ENCODE measurements at places on chromosomes 1 and 21.

GRCh38 chr21:46605767-46606426 is 1.0 kb upstream of the S100B start:
- DNase-seq: peak; percentile 56

DNA sequence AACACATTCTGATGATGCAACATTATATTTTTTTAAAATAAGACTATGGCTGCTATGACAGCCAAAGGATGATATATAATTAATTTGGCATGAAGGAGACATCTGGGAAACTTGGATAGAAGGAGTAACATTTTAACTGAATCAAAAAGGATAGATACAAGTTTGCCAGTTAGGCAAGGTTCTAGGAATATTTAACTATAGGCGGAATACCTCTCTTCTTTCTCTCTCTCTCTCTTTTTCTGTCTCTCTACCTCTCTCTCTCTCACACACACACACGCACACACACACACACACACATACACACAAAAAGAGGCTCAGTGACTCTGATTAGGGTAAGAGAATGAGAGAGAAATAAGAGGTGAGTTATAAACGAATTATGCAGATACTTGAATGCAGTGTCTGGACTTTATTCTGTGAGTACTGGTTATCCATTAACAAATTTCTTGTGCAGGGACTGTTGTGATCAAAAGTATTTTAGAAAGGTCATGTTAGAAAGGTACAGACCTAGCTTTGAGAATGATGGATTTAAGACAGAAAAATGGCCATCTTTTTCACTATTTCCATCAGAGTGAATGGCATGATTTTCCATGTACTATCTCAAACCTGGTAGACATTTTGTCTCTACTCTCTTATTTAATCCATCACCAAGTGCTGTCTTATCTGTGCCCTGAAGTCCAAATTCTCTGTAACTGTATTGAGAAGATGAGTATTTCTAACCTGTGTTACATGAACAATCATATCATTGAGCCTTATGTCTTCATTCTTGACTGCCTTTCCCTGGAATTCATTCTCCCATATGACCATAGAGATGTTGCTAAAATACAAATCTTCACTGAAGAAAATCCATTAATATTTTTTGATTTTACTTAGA is 1106.9 kb upstream of the ADGRL4 start:
- no peak for DNase-seq

DNA sequence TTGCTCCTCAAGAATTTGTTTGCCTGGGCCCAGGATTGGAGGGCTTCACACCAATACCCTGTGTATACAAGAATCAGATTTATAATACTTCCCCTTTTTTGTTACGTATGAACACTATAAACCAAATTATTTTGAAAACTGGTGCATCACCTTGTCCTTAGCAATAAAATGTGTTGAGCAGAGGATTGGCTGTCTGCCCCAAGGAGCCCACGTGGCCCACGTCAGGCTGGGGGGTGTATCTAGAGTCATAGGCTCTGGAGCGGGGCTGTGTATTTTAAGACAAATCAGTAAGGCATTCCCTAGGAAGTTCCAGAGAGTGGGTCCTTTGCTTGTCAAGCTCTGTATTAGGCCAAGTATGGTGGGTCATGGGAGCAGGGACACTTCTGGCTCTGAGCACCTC is 2.0 kb upstream of the ST3GAL3 start:
- no peak for DNase-seq

- no peak for DNase-seq
Measured at GRCh38 chr1:156708218-156708661, 2.9 kb upstream of the CRABP2 start.

DNA sequence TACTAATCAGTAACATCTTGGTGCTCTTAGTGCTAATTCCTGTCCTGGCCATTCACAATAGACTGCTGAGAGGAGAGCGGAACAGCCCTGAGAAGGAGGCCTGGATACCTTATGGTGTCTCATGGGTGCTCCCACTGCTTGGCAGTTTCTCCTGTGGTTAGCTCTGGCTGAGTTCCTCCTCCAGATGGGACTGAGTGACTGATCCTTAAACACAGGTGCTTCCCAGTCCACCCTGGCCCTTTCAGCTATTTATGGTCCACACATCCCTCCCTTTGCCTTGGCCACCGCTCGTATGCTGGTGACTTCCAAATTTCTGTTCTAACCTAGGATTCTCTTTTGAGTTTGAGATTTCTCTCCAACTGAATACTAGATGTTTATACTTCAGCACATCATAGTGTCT is 157.0 kb upstream of the CACNA1E start:
- no peak for DNase-seq

- no peak for DNase-seq
Measured at GRCh38 chr21:25925064-25925800, 190.5 kb downstream of the GABPA start.

DNA sequence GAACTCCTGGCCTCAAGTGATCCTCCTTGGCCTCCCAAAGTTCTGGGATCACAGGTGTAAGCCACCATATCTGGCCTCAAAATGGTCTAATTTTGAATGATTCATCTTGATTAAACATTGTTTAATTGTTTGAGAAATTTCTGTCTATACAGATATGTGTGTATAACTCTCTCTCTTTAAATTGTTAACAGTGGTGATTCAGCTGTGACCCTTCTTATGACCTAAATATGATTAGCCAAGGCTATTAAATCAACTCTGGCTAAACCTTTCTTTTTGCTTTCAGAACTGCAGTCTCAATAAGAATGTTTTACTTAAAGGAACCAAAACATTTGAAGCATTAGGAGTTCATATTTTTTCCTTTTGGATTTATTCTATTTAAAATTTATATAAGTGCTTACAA is 19.2 kb upstream of the B3GALT5 start:
- DNase-seq: no peak

- DNase-seq: no peak
Measured at GRCh38 chr1:8462371-8462892, 144.5 kb downstream of the SLC45A1 start.

DNA sequence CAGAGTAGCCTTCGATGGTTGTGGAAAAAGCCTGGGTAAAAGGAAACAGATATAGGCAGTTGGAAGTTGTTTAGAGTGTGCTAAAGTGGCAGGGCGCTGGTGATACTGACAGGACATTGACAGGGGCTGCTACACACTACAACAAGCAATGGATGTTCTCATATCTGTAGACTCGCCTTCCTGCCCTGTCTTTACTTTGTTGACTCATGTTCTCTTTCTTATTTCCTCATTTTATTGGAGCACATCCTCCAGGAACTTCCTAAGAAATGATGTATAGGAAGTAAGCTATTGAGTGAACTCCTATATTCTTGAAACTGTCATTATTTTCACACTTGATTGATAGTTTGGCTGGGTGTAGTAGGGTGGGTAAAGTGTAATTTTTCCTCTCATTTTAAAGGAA is 51.0 kb downstream of the C4BPA start:
- no peak for DNase-seq

DNA sequence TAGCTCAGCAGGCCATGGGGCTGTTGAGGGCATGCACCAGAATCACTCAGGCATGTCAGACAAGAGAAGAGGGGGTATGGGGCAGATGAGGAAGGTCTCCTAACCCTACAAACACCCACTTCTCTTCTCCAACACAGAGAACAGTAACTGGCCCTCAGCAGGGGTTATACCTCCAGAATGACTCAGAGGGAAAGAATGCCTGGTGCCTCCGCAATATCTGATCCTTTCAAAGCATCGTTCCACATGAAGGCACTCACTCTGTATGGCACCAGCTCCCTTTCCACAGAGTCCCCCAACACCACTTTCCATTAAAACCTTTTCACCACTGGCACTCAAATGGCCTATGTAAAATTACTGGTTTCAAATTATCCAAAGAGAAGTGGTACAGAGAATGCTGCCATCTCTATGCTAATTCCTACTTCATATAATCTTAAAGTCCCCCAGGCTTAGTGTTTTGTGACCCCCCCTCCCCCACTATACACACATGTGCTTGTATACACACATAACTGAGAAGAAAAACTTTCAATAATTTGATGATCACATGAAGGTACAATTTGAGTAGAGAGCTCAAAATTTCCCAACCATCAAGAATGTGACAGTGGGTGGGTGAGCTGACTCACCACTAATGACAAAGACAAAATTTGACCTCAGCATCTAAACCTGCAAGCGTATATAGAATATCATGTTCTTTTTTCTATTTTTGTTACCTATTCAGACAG is 91.5 kb downstream of the SIPA1L2 start:
- no peak for DNase-seq

GRCh38 chr21:44958471-44959191 is 18.8 kb downstream of the SLX9 start:
- DNase-seq: no peak

- DNase-seq: no peak
Measured at GRCh38 chr1:204523605-204524215, 7.5 kb downstream of the MDM4 start.

DNA sequence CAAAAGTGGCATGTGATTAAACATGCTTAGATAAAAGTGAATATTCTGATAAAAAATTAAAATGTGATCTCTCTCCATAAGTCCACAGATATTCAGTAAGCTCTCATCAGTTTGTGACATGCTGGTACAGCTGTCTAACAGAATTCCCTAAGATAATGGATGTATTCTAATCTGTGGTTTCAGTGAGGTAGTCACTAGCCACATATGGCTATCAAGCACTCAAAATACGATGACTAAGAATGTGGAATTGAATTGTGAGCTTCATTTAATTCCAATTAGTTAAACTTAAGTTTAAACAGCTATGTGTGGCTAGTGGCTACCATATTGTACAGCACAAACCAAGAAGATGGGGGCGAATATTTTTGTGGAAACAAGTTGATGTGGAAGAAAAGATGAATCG is 4.1 kb upstream of the REG4 start:
- DNase-seq: no peak

GRCh38 chr1:220843481-220844011 is 35.7 kb upstream of the HLX start:
- no peak for DNase-seq

GRCh38 chr1:112504661-112505399 is 3.9 kb upstream of the WNT2B start:
- no peak for DNase-seq

DNA sequence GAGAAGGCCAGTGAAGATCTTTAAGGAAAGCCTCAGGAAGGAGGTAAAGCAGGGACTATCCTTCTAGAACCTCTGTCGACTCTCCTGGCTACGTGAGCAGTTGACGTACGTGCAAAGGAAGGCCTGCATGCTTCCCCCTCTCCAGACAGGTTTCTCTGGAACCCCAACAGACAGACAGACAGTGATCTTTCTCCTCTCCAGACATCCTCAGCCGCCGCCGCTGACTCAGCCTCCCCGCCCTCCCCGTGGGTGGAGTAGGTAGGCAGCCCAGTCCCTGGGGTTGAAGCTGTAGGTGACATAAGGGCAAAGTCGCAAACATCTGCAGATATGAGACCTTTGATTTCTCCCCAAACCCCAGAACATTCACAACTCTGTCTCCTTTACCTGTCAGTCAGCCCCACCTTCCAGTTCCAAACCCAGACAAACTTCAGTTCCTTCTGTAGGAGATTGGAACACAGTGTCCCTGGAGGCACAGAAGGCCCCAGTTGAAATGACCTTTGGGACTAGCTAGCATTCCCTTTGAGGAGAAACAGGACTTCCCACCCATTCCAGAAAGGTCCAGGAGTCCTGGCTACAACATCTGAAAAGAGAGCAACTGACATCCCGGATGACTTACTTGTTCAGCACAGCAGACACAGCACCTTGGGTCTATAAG is 146.0 kb upstream of the JUN start:
- peak; percentile 29 for DNase-seq

DNA sequence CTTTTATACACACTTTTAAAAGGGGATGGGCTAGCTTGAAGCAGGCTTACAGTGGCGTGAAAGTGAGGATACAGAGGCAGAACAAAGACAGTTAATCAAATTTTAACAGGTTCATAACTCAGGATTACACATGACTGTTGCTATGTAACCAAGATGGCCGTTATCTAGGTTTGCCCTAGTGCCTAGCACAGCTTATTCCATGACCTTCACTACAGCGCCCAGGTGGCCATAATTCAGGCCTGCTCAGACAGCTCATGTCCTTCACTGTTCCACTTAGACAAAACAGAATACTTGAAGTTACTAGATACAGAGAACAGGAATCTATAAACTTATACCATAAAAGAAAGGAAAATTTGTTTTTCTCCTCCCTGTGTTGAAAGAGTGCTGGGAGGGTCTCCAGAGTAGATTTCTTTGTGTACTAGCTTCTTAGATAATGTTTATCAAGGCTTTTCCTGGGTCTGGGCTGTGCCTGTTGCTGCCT is 6.2 kb upstream of the SPRR2F start:
- DNase-seq: no peak

GRCh38 chr21:34949499-34949898 is 99.6 kb downstream of the RUNX1 start:
- DNase-seq: no peak

- no peak for DNase-seq
Measured at GRCh38 chr1:207752456-207752998, 673 bp downstream of the CD46 start.

DNA sequence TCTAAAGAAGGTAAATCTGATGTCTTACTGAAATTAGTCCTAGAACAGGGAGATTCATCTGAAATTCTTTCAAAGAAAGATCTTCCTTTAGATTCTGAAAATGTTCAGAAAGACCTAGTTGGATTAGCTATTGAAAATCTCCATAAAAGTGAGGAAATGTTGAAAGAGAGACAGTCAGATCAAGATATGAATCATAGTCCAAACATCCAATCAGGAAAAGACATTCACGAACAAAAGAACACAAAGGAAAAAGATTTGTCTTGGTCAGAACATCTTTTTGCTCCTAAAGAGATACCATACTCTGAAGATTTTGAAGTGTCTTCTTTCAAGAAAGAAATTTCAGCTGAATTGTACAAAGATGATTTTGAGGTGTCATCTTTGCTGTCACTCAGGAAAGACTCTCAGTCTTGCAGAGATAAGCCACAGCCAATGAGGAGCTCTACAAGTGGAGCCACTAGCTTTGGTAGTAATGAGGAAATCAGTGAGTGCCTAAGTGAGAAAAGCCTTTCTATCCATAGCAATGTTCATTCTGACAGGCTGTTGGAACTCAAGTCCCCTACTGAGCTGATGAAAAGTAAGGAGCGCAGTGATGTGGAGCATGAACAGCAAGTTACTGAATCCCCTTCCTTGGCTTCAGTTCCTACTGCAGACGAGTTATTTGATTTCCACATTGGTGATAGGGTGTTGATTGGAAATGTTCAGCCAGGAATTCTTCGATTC is 61.6 kb upstream of the QSOX1 start:
- DNase-seq: no peak

DNA sequence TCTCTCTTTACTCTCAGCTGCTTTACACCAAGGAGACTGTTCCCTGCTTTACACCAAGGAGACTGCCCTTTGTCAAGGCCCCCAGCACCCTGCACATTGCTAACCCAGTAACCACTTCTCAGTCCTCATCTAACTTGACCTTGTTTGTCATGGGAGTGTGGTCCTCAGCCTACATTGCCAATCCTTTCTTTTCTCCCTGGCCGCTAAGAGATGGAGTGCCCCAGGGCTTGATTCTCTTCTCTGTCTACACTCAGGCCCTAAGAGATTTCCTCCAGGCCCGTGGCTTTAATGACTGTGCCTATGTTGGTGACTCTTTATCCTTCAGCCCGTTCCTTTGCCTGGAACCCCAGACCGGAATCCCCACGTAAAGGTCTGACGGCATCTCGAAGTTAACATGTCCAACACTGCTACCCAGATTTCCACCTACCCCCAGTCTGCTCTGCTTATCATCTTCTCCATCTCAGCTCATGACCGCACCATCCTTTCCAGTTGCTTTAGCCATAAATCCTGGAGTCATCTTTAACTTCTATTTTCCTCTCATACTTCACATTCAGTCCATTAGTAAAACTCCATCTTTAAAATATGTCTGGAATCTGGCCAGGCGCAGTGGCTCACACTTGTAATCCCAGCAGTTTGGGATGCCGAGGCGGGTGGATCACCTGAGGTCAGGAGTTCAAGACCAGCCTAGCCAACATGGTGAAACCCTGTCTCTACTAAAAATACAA is 9.5 kb upstream of the SEMA4A start:
- DNase-seq: no peak
